RWPE2 (cell line): ENCODE measurements at places on chromosomes 5 and 9.

GRCh38 chr5:145854651-145855258 is 18.1 kb downstream of the GRXCR2 start:
- DNase-seq, result no peak

DNA sequence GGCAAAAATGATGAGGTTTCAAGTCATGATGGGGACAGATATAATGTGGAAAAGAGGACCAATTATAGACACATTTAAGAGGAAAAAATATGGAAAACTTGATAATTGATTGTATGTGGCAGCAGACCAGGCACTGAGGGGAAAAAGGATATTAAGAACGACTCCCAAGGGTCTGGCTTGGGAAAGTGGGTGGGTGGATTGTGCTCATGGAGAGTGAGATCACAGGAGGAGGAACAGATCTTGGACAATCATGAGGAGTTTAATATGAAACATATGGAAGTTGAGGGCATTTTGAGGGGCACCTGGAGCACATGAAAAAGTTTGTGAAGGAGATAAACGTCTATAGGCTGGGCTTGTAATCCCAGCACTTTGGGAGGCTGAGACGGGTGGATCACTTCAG is 454.3 kb upstream of the KLF4 start:
- DNase-seq, result no peak

DNA sequence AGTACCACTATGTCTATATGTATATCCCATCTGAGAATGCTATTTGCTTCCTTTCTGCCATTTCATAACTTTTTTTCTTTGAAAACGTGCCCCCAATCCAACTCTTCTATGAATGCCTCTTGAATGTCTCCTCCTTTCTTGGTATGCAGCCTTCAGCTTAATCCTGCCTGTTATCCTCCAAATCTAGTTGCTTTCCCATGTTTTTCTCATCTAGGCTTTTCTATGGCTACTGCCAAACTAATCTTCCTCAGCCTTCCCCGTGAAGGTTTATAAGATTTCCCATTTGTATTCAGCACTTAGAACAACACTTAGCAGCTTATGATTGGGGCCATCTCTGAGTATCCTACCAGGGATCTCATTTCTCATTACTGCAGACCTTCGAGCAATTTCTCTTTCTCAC is 2.5 kb downstream of the TGFBR1 start:
- DNase-seq, result no peak

- no peak for DNase-seq
Observed at GRCh38 chr5:61878471-61878870, 427.5 kb upstream of the KIF2A start.

DNA sequence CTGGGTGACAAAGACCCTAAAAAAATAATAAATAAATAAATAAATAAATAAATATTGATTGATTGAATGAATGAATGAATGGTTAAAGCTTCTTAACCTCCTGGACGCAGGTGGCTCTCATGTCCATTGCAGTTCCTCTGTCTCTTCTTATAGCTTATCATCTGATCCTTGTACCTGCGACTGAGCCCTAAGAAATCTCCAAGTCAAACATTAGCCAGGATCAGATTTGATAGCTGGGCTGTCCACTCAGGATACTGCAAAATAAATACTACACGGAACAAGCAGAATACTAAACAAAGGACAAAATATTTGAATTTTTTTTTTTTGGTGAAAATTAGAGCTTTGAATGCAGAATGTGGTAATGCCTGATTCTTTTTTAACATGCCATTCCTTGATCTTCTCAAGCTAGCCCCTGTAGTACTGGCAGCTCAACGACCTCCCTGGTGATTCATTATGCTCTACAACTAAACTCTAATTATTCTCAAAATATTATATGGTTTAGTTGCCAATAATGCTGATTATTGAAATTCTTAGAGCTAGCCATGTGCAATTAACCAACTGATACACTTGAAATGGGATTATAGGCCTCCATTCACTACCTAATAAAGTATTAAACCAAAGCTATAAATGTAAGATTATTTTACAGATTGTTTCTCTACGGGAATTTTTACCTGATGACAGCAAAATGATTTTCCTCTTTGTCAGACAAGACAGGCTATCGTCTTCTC is 9.9 kb upstream of the TMEM245 start:
- DNase-seq, result no peak

DNA sequence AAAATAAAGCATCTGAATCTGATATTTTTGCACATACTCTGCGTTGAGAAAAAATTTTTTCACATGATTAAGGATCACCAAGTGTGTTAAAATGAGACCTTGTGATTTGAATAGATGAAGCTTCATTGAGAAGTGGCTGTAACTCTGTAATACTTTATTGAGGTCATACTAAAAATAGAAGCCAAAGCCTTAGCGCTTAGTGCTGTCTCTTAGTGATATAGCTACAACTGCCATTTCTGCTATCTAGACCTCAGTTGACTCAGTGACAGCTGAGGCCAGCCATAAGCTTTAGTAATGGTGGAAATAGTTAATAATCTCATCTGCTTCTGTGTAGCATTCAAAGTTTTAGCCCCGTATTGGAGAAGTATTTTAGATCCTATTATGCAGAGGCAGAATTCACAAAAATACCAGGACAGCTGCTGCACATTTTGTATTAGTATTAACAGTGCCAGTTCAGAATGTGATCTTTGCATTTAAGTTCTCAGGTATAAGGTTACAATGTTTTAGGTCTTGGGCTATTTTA is 107.4 kb upstream of the SGCD start:
- DNase-seq, result no peak

- no peak for DNase-seq
Observed at GRCh38 chr9:13948037-13948436, 365.9 kb downstream of the NFIB start.

DNA sequence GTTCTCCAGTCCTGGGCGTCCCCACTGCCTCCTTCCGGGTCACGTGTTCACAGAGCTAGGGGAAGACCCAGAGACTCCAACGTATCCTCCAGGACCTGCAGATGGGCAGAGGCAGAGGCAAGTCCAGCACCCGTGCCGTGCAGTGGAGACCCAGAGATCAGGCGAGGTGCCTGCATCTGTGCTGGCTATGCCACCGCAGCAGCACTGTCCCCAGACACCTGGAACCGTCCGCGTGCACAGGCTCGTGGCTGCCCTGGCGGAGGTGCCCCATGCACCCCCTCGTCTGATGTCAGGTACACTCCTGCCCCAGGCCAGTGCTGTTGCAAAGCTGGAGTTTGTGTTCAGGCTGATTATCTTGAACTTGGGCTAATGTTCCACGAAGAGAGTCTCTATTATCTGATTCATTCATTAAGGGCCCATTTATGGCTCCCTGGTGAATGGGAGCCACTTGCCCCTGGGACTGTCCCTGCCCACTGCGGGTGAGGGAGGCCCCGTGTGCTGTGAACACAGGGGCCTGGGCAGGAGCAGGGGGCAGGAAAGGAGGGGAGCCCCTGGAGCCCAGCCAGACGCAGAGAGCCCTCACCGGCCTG is 13.7 kb downstream of the IRX4 start:
- DNase-seq, result no peak

DNA sequence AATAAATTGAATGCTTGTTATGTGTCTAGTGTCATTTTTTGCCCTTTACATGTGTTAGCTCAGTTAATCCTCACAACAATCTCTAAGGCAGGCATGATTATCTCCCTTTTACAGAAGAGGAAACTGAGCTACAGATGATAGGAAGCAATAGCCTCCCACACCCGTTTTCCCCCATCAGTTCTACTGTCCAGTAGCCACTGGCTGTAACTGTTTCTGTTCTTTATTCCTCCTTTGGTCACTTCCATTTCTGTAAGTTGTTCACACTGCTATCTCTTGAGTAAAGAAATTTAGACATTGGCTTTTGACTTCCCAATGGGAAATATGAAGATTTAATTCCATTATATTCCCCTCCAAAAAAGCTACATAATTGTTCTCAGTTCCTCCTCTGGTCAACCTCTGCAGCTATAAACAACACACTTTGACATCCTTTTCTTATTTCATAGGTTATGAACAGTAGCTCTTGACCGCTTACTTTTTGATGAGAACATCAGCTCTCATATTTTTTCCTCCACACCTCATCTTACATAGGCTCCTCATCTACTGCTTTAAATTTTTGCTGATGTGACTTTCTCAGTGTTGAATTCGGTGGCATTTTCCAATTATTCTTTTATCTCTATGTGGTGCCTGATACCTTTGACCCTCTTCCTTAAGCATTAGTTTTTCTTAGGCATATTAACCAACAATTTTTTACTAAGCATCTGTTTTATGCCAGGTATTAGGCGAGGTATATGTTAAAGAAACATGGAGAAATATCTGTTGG is 21.4 kb downstream of the SPZ1 start:
- no peak for DNase-seq

GRCh38 chr5:84285641-84286637 is 98.7 kb downstream of the EDIL3 start:
- no peak for DNase-seq

- DNase-seq, result no peak
Observed at GRCh38 chr5:172583931-172584511, 57.0 kb upstream of the NEURL1B start.

GRCh38 chr9:117869712-117870111 is 165.5 kb downstream of the TLR4 start:
- DNase-seq, result no peak

GRCh38 chr9:35570709-35571504 is 34.2 kb upstream of the TESK1 start:
- DNase-seq, result no peak

DNA sequence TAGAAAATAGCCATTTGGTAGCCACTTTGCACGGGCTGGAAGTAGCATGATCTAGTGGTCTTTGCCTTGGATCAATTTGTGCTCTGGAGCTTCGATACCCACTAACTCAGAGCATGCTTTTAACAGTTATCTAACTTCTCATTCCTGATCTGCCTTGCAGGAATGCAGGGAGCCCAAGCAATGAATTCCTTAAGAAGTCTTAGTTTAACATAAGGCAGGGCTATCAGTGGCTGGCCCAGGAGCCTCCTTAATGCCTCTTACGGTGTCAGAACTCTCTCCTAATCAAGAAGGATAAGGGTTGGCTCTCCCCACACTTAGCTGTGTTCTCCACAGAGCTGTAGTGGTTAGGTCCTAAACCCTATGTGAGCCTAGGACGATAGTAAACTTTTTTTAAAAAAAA is 95.8 kb upstream of the TBCA start:
- DNase-seq, result no peak

GRCh38 chr9:1231998-1232919 is 182.1 kb downstream of the DMRT2 start:
- no peak for DNase-seq

GRCh38 chr5:2523180-2523579 is 228.3 kb downstream of the IRX2 start:
- peak; percentile 38 for DNase-seq

GRCh38 chr9:104864675-104865104 is 63.3 kb downstream of the ABCA1 start:
- DNase-seq, result no peak

GRCh38 chr5:139134906-139135305 is 63.3 kb downstream of the SIL1 start:
- DNase-seq, result no peak

DNA sequence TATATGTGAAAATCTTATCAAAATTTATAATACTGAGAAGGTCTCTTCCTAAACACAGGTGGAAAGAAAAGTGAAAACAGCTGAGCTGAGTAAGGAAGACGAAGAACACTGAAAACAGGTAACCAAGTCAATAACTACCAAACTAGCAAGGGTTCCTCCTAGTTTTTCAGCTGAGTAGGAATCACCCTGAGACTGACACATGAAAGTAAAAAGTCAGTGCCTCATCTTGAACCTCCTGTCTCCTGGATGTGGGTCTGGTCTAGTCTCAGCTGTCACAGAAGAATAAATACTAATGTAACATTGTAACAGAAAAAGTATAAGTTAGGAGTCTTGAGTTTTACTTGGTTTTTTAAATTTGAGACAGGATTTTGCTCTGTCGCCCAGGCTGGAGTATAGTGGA is 121.0 kb downstream of the MEF2C start:
- DNase-seq, result no peak

DNA sequence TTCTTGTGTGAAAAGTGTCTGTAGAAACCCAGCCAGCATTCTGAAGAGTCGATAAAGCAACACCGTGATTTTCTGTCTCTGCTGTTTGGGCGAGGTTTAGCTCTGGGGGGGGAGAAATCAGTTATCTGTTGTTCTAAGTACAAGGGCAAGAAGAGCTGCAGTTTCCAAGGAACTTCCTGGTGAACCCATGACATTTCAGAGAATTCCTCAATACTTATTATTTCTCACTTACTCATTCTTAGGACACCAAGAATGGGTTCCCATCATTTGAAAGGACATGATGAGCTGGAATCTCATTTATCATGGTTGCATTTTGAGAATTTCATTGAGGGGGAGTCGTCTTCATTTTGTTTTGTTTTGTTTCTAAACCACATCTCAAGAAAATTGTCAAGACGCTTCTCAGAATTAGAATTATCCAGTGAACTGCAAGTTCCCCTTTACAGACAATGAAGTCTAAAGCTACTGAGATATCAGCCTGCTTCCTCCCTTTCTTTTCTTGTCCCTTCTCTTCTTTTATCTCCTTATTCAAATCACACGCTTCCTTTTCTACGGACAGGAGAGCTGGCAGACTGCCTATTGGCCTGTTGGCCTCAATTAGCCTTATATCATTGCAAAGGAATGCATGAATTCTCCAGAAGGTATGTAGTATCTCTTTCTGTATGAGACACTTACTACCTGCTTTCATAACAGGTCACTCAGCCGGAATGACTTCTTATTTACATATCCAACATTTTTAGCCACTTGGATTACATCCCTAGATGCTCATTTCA is 53.7 kb downstream of the ZNF462 start:
- peak; percentile 81 for DNase-seq

- peak; percentile 48 for DNase-seq
Observed at GRCh38 chr5:170631466-170632195, 127.8 kb downstream of the KCNIP1 start.

- DNase-seq, result no peak
Observed at GRCh38 chr5:65076251-65076869, 307.6 kb downstream of the CWC27 start.

DNA sequence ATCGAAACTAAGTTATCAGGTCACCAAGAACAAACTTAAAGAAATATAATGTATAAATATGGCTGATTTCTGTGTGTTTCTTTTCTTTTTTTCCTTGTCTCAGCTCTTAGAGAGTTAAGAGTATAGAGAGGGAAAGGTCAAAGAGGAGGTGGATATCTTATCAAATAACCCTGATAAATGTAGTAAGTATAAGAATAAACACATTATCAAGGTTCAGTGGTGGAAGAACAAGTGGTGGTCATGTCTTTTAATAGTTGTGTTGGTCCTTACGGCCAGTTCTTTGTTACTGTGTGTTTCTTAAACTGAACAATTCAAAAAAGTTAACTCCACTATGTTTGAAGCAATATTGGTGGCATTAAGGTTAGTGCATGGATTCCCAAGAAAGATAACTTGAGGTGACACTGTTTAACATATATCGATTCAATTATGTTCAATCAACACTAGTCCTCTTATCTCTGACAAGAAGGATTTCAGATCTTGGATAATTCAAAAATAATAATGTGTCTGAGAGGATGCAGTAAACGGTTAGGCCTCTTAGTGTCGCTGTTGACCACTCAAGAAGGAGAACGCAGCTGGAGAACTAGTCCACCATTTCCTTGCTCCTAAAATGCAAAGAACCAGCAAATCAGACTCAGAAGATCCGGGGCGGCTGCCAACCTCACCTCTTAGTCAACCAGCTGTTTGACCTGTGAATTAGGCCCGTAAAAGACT is at the start of gene PCDHGA3:
Gene PCDHGA3 (plus strand): TSS at position 588 of the 711 bp plus-strand sequence. CDS start 205 bp downstream, outside the sequence.
- DNase-seq, result no peak
